ENCODE measurements at places on chromosomes 4 and X.

DNA sequence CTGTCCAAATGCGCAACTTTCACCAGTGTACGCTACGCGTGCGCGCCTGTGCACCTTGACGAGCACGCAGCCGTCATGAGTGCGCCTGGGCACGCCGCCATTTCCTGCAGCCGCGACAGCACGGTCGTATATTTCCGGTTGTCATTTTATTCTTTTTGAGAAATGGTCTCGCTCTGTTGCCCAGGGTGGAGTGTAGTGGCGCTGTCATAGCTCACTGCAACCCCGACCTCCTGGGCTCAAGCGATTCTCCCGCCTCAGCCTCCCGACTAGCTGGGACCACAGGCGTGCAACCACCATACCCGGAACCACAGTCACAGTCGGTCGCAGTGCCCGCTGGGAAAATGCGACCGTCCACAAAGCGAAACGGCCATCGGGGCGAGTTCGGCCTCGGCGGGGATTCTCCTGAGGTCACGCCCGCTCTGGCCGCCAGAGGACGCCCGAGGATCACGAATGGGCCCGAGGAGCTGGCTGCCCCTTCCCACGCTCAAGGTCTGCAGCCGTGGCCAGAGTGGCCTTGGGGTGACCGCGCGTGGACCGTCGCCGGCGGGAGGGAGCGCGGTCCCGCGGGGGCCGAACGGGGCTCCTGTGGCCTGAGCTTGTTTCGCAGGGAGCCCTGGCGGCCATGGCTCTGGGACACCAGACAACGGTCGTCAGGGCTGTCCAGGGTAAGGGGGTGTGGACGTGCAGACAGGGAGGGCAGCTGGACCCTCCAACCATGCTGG, 23.7 kb upstream of the PNMA3 start:
- DNase-seq: peak; percentile 35

DNA sequence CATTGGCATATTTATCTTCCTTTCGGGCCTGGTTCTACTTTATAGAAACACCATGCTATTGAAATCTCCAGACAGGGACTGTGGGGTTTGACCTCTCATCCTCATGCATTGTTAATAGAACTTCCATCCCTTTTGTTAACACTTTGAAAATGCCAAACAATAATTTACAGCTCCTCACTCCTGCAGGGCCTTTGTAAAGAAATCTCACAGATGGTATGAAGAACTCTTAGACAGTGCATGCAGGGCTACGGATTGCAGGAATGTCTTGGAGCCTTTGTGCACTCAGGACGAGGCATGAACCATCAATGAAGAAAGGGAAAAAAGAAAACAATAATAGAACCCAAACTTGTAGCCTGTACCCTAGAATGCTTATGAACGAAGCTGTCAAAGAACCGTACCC, 92.8 kb upstream of the TMEM47 start:
- no peak for DNase-seq

- DNase-seq: no peak
Measured at GRCh38 chrX:15906041-15906943, 51.7 kb upstream of the AP1S2 start.

- no peak for DNase-seq
Measured at GRCh38 chr4:70654605-70655011, 11.7 kb downstream of the JCHAIN start.

DNA sequence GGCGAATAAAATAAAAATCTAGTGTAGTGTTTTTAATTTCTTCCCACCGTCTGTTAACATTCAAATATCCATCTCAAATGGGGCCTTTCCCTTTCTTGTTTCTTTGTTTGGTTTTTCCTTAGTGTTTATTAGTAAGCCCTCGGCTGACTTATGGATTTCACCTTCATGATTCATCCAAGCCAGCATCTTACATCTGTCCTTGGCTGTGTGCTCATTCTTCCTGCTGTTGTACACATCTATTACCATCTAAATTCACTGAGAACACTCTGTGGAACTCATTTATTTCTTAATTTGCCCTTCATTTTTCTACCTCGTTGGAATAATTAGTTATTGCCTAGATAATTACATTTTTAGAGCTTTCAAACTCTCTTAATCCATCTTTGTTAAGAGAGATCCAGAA, 84.9 kb downstream of the SPCS3 start:
- DNase-seq: no peak

DNA sequence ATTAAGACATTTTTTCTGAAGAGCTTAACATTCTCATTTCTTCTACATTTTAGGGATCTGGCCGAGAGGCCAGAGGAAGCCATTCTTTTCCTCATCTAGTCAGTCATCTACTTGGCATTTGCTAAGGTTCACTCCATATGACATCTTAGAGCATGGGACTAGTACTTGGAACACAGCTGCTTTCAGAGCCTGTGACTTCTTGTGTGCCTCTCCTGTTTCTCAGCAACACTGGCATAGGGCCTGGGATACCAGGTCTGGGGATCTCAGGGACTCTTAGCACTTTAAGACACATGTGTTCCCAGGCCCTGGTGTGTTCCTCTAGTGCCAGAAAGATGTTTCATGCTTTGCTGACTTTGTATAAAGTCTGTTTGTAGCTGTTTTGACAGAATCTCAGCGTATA, 7.3 kb downstream of the PLP1 start:
- DNase-seq: no peak

DNA sequence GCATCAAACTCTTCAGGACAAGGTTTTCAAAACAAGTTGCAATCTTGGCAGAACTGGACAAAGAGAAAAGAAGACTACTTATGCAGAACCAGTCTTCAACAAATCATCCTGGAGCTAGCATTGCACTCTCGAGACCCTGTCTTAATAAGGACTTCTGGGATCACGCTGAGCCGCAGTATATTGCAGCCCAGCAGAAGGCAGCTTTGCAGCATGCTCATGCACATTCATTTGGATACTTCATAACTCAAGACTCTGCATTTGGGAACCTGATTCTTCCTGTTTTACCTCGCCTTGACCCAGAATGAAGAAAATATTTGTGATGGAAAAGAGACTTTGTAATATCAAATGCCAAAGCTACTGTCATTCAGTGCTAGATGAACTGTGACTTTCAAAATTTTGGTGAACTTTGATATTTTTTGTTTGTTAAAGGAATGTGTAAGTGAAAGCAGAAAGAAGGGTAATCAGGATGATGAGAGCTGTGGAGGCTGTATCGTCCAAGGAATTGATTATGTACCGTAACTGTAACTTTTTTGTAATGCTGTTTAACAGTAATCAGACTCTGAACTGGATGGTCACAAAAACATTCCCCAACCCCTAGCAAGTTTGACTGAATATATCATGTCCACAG, 27.2 kb downstream of the HSPA4L start:
- no peak for DNase-seq

DNA sequence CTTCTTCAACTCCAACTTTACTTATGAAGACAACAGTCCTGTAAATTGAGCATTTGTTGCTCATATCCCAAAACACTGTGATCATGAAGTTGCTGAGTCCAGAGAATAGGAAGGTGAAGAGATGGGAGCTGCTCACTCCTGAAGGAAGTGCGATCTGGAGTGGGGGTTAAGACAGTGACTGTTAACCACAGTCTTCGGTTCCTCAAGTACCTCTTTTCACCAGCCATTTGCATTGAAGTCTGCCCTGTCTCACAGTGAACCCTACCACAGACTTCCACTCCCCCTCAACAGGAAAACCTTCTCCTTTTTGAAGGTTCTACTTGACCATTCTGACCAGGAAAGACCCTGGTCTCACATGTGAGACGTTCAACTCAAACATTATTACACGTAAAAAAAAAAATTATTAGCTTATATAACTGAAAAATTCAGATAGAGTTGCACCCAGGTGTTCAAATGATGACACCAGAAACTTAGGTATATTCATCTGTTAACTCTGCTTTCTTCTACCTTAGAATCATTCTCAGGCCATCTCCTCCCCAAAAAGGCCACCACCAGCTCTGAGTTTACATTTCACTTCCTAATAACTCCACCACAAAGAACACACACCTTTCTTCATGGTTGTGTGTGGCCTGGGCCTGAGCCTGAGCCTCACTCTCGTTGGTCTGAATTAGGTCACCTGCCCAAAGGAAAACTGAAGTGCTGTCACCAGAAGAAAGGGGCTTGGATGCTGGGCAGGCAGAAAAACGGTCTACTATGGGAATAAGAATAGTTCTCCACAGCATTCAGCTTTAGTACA, 199.2 kb downstream of the DCTD start:
- no peak for DNase-seq

DNA sequence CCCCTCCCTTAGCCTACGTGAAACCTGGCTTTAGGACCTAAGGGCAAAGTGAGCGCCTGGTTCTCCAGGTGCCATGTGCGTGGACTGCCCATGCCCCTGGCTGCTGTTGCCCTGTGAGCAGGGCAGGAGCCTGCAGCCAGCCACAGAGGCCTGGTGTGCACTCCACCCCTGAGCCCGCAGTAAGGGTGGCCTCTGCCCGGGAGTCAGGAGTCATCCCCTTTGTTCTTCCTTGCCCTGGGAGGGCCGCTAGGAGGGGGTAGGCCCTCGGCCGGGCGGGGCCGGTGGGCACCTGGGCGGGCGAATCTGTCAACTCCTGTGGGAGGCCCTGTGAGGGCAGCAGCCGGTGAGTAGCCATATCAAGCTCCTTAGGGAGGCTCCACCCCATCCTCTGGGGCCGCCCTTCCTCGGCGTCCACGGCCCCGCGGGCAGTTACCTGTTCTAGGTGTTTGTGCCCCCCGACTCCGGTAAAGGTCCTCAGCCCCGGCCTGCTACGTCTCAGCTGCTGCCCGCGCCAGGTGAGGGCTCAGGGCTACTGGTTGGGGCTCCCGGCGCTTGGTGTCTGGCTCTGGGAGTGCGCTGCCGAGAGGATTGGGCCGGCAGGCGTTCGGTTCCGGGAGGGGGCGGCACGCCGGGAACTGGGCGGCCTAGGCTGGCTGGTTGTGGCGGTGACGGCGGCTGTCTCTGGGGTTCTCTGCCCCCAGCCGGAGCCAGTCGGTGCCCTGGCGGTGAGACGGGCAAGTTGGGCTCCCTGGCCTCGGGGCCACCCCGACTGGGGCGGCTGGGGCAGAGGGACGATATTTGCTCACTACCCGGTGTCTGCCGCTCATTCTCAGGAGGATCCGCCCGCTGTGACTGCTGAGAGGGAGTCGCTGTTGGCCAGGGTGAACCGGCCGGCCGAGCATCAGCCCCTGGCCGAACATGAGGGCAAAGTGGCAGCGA, 1060.2 kb downstream of the TECRL start:
- DNase-seq: no peak

- DNase-seq: no peak
Measured at GRCh38 chr4:14025111-14025510, 397.6 kb upstream of the BOD1L1 start.

DNA sequence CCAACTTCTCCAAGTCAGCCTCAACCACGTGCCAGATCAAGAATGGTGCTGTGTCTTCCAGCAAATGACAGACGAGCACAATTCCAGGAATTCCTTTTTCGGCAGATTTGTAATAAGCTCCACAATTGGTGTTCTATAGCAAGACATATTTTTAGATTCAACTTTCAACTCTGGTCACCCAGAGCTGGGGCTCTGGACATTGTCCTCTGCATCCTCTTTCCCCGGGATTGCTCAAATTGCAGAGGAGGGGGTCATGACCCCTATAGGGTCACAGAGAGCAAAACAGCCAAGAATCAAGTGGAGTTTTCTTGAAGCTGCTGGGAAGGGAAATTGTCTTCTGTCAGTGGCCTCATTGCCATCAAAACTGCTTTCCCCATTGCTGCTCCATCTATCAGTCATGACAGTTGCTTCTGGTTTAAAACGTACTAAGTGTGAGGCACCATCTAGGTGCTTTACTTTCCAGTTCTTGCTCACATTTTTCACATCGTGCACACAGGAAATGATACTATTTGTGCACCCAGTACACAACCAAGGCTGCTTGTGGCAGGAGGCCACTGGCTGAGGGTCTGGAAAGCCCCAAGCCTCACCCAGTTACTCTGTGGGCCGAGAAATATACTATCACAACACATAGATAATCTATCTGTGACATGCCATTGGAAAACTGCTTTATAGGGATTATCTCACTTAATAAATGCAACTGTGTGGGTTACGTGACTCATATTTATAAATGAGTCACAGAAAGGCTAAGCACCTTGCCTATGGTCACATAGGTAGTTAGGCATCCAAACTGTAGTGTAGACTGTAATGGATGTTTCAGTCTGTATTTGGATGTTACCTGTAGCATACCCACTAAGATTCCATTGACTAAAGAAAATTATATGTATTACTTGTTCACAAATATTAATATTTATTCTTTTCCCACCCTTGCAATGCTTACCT, 91.7 kb upstream of the PHOX2B start:
- no peak for DNase-seq

- DNase-seq: no peak
Measured at GRCh38 chr4:139975830-139976272, 178.1 kb downstream of the MAML3 start.

GRCh38 chr4:140004549-140004895, 149.5 kb downstream of the MAML3 start:
- no peak for DNase-seq

DNA sequence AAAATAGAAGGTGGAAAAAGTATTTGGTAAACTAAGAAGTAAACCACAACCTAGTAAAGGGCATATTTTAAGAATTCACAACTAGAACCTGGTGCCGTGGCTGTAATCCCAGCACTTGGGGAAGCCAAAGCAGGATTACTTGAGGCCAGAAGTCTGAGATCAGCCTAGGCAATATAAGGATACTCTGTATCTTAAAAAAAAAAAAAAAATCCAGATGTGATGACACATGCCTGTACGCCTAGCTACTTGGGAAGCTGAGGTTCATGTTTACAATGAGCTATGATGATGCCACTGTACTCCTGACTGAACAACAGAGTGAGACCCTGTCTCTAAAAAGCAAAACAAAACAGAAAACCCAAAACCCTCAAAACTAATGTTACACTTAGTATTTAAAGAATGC, 294.9 kb upstream of the ZCCHC13 start:
- no peak for DNase-seq

- DNase-seq: no peak
Measured at GRCh38 chr4:152535360-152535902, 461 bp downstream of the FBXW7 start.

DNA sequence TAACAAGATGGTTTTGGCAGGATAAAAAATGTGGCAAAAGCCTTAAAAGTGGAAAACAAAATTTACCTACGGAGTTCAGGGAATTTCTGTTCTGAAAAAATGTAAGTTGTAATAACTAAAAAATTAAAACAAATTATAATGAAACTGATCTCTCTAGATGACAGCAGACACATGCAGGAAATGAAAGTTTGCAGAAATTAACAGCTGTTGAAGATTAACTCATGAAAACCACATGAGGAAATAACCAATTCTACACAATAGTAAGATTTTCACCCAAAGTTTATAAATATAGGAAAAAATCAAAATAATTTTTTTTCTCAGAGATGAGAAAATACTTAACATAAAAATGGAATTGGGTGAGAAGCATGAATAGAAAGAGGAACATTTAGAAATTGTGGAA, 47.5 kb upstream of the UGT2B15 start:
- DNase-seq: no peak

DNA sequence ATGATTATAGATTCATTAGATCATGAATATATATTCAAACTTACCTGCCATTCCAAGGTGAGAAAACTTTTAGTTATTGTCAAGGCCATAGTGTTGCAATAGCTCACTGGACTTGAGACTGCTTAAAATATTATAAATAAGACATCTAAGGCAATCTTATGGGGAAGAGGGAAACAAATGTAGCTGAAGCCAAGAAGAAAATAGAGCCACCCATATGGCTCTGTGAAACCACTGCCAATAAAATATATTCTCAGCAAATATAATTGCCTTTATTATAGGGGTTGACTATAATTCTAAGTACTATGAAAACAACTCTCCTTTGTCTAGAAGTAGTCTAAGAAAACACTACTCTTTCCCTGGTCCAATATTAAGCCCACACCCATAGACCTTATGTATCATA, 938.5 kb downstream of the FSTL5 start:
- DNase-seq: no peak

- no peak for DNase-seq
Measured at GRCh38 chr4:111519683-111520082, 625.6 kb upstream of the FAM241A start.

GRCh38 chr4:101977076-101977475, 186.5 kb downstream of the BANK1 start:
- DNase-seq: peak; percentile 83

All from foreskin melanocyte (primary cell).